BJ (cell line): ENCODE measurements at places on chromosomes 5 and 9.

- peak; percentile 44 for DNase-seq
Measured at GRCh38 chr9:72952914-72953313, at the start of gene ALDH1A1. TSS of gene ALDH1A1 (minus strand) at chr9:72953053. CDS start at chr9:72953000, 53 bp downstream.

DNA sequence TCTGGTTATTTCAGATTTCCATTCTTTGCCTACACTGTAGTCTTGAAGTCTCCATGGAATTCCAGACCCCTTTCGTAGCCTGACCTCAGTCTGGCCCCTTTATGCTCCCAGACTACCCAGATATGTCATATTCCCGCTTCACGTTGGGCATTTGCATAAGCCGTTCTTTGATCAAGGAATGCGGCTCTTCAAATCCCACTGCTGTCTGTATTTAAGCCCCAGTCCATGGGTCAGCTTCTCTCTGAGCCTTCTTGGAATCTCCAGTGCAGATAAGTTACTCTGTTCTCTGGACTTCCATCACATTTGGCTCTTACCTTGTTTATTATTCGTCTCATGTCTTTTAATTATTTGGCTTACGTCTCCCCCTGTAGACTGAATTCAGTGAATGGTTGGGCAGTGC, 97.4 kb downstream of the PARP8 start:
- no peak for DNase-seq

DNA sequence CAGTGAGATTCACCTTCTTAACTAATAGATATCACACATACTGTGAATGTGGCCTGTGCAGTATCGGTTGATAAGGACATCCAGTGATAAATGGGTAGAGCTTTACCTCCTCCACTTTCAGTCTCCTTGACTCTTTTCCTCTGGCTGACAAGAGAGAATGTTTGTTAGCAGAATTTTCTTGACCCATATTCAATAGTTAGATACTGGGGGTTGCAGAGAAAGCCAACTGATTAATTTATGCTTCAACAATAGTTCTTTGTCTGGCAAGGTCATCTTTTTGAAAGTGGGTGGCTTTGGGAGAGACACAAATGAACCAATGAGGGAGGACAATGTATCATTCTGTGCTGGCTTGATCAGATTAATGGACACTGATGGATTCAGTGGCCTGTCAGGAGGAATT, 30.3 kb downstream of the TTC23L start:
- DNase-seq: no peak

GRCh38 chr5:106656821-106657220, 1013.9 kb downstream of the EFNA5 start:
- DNase-seq: no peak
